Stimulated activated CD4-positive, alpha-beta T cell treated with anti-CD3 and anti-CD28 coated beads, TNF-alpha, amount 100 ng/mL, for 1 hour (primary cell): ENCODE measurements at places on chromosomes 16 and 17.

DNA sequence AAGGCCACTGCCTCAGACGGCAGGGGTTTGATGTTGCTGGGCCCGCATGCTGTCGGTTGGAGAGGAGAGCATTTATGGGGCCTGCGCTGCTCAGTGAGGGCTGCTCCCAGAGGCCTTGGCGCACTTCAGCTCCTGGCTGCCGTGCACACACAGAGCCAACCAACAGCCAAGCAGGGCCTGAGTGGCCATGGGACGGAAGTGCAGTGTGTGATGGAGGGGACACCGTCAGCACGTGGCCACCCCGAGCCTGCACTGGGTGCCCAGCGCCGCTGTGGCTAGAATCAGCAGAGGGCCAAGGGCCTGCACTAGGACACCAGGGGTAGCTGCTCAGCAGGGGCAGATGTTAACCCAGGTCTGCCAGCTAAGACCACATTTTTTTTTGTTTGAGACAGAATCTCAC is 21.8 kb downstream of the KLHL36 start:
- no peak for DNase-seq

DNA sequence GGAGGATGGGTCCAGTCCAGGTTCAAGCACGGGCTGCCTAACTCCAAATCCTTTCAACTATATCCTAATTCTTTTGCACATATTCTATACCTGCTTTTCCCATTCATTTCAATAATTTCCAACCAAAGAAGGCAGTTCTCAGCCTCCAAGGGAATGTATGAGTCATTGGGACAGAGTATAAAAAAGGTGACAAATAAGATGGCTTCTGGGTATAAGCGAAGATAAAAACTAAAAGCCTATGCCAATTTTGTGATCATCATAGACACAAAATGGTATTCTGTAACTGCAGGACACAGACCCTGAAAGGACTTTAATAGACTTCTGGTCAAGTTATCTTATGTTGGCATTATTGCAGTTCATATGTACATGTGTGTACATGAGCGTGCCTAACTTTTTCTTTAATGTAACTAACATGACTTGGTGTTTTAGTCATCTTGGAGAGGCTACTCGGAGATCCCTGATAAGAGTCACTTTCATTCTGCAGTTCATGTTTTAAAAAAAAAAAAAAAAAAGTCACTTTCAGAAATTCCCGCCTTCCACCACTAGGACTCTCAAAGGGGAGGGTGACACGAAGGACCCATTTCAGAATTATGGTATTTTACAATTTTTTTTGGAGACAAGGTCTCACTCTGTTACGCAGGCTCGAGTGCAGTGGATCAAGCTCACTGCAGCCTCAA is 17.3 kb downstream of the COG1 start:
- no peak for DNase-seq

GRCh38 chr16:11627292-11627663 is 40.6 kb upstream of the LITAF start:
- no peak for DNase-seq

- no peak for DNase-seq
These were observed 87.2 kb upstream of the NOG start for GRCh38 chr17:56506349-56506748.

DNA sequence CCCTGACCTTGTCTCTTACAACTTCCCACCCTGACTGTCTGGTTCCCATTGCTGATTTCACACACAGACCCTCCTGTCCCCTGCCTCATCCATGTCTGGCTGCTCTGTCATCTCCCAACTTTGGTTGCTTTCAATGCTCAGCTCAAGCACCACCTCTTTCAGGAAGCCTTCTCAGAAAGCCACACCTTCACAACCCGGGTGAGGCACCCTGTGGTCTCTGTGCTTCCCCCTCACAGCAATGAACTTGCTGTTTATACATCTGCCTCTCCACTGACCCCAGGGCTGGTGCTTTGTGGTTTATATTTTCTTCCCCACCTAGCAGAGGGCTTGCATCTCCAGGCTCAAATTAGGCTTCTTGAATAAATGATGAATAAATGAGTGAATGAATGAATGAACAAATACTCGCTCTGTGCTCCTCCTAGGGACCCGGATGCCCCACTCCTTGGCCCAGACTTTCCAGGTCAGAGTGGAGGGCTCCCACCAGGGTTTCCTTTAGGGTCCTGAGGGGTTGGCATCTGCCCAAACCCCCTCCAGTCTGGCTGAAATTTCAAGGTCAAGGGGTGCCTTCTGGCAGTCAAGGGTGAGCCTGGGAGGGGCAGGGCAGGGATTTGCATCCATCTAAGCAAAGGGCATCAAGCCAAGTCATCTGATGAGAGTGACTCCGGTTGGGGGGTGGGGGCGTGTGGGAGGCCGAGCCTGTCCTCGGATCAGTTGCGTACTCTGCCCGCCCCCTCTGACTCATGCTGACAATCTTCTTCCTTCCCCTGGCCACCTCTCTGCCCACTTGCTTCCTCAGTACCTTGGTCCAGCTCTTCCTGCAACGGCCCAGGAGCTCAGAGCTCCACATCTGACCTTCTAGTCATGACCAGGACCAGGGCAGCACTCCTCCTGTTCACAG is at the start of gene ITGAX:
Gene ITGAX (plus strand): TSS at position 783 of the 898 bp plus-strand sequence. CDS start 79 bp downstream, at position 862.
- no peak for DNase-seq

DNA sequence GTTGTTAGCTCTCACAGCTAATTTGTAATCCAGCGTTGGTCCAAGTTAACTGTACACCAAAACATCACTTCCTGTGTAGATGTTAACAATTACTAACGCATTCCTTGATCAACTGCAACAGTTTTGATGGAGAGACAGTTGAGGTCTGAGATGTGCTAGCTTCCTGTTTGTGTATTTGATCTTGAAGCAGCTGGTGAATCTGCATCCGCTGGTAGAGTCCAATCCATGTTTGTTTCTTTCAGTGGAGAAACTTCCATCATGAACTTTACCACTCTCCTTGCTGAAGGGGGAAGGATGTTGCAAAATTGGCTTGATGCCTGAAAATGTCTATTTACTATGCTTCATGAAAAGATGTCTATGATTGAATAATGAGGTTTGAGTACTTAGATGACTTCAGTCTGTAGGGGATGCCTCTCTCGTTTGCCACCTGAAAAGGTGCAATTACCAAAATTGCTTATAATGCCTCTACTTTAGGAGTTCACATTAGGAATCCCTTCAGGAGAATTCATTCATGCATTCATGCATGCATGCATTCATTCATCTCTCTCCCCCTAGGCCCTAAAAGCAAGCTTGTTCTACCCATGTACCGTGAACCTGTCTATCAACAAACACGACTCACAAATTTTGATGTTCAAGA is 39.6 kb upstream of the ZKSCAN2 start:
- DNase-seq = no peak

DNA sequence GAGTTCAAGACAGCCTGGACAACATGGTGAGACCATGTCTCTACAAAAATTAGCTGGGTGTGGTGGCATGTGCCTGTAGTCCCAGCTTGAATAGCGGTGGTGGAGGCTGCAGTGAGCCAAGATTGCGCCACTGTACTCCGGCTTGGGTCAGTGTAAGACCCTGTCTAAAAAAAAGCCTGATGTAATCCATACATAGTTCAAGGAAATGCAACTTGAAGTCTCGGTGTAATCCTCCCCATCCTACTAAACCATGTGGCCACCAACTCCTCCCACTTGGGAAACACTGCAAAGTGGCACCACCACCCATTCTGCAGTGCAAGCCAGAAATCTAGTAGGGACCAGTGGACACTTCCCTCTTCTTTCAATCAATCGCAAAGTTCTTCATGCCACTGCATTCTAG is 5.4 kb upstream of the KPNB1 start:
- no peak for DNase-seq

GRCh38 chr17:83057397-83057761 is 22.0 kb upstream of the METRNL start:
- DNase-seq = no peak

GRCh38 chr17:77677211-77677610 is 281.3 kb upstream of the TNRC6C start:
- no peak for DNase-seq

- DNase-seq = no peak
These were observed 165.2 kb upstream of the CHMP6 start for GRCh38 chr17:80826346-80826954.

GRCh38 chr17:66526827-66527226 is 224.4 kb downstream of the PRKCA start:
- no peak for DNase-seq

- no peak for DNase-seq
These were observed 591 bp downstream of the NPW start for GRCh38 chr16:2019921-2020831.

- no peak for DNase-seq
These were observed 72.4 kb downstream of the RPH3AL start for GRCh38 chr17:280216-280615.

DNA sequence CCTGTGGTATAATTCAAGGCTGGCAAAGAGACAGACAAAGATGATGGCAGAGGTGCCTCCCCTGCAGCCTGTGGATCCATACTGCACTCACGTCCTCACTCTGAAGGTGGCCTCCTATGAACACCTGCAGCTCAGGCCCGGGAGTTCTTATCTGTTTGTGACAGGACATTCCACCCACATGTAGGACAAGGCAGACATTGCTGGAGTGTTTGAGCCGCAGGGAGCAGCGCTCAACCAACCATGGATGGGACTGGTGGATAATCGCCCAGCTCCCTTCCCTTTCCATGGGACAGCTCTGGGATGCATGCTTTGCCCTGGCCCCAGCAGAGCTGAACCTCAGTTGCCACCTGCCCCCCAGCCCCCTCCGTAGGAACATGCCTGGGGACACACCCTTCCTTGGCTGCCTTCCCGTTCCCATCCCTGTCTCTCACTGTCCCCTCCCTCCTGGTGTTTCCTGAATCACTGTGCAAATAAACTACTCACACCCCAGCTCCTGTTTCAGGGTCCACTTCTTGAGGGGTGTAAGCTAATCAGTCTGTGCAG is 22.2 kb downstream of the ITPRIPL2 start:
- DNase-seq = no peak

- DNase-seq = no peak
These were observed 1.6 kb downstream of the MLLT6 start for GRCh38 chr17:38706505-38707216.

DNA sequence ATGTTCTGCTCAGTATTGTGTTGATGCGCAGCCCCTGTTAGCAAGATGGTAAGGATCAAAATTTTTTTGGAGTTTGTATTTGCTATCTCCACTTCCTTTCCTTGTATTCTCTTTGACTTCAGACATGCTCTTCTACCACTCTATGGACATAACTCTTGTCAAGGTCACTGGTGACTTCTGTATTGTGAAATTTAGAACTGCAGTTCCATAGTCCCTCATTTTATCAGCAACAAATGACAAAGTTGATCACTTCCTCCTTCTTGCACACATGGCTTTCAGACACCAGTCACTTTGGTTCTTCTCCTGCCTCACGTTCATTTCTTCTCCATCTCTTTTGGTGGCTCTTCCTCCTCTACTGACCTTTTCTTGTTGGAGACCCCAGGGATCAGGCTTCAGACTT is 21.1 kb downstream of the COX11 start:
- no peak for DNase-seq

DNA sequence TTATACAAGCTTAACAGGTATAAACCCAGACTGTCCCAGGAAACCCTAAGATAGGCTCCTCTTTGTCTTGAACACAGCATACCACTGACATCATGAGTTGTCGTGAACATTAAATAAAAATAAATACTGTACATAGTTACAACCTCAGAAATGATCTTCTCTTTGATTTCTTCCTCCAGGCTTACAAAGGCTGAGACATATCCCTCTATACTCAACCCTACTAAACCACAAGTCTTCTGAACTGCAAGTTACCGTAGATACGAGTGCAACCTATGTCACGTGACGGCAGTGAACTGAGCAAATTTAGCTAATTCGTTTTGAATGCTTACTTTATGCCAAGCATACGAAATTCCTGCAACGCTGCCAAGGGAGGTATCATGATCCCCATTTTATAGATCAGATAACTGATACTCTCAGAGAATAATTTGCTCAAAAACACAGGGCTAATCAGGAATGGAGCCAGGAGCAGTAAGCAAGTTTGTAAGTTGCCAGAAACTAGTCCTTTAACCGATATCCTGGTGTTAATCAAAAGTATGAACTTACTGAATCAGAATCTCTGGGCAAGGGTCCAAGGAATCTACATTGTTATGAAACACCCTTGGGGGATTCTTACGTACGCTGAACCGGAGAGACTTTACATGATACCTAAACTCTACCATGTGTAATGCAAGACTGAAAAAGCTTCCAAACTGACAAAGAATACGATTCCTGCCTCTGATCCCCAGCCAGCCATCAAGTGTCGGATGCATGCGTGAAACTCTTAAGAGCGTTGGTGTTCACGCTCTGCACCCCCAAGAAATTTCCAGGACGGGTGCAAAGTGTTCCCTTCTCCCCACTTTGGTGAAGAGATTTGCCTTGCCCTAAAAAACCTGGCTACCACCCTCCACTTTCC is 106.2 kb downstream of the XYLT1 start:
- DNase-seq = peak; percentile 32

GRCh38 chr17:49990331-49990730 is 4.7 kb downstream of the DLX3 start:
- no peak for DNase-seq

GRCh38 chr17:4515501-4515900 is 16.8 kb downstream of the SPNS2 start:
- no peak for DNase-seq

DNA sequence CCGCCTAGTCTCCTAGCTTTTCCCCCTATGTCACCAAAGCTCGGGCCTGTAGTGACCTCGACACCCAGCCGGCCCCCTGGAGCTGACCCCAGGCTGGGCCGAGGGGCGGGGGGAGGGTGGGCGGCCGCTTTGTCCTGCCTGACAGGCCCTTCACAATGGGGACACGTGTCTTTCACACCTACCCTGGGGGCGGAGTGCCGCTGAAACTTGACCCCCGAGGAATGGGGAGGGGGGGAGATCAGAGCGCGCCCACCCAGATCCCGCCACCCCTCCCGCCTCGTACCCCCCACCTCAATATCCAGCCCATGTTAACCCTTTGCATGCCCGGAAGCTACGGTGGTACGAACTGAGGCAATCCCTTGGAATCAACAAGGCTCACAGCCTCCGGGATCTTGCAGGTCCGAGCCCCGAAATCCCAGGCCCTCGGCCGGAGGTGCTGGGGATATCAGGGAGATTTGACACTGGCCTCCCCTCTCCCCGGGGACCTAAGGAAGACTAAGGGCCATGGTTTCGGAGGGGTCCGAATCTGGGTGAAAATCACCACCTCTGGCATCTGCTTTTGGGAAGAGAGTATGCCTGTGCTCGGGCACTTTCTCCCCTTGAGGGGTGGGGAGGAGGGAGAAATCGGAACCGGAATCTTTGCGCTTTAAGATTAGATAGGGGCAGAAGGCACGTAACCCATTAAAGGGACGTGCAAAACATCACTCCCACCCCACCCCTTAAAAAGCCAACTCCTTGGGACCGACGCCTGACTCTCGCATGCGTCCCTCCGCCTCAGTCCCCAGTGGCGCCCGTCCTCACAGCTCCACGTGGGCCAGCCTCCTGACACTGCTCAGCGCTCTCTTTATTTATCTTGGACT is 2.6 kb downstream of the NOG start:
- no peak for DNase-seq
